ENCODE measurements at places on chromosomes 2 and 18. TPM values are rescaled to one million over a fixed set of nuclear protein-coding genes. Genes with fewer than 3 reads are reported as not detected.
A peak's percentile ranks its signal among the peaks of the same experiment; 100 is the strongest.

GRCh38 chr18:52670896-52671295 is 330.9 kb downstream of the DCC start:
- no peak for DNase-seq

DNA sequence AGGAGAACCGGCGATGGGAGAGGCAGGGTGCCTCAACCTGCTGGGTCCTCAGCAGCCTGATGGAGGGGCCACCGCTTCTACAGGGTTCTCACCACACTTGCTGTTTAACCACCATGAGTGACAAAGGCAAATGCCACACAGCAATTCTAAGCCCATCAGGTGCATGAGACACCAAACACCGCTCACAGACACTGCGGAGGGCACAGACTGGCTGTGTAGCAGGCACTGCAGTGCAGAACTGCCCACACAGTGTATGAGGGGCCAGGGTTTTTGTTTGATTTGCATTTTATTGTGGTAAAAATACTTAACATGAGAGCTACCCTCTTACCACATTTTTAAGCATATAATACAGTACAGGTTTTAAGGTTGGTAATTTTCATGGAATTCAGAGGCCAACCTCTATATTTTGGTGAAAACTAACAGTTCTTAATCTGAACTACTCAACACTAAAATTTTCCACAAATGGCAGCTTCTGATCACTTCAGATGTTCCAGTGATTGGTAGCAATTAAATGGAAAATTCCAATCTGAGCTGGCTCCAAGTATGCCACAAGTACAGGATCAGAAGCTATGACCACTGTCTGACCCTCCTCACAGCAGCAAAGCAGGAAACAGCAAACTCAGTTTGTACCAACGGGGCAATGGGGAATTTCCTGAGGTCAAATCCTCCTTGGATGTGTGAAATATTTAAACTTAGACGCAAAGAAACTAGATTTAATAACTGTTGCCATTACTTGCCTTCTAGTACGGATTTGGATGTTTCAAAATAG is 67.7 kb downstream of the FAM210A start:
- DNase-seq = no peak

GRCh38 chr2:226773291-226773690 is 26.3 kb downstream of the IRS1 start:
- DNase-seq = no peak

GRCh38 chr18:2482706-2483475 is 88.4 kb downstream of the METTL4 start:
- DNase-seq = no peak

GRCh38 chr2:164667566-164667965 is 46.3 kb upstream of the GRB14 start:
- DNase-seq = no peak

- peak; percentile 47 for DNase-seq
These were observed 8.2 kb downstream of the WDR54 start for GRCh38 chr2:74429487-74430451.

DNA sequence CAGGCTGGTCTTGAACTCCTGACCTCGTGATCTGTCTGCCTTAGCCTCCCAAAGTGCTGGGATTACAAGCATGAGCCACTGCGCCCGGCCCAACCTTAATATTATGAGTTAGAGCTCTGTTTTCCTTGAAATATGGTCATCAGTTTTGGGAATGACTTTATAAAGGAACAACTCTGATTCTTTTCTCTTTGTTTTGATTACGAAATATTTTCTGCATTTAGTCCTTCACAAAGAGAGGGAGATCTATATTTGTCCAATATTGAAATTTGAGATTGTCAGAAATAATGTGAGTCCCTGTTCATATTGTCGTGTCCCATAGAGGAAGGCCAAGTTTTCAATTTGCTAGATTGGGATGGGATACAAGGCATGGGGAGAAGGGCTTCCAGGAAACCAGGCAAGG is 3.1 kb downstream of the SMYD5 start:
- DNase-seq = no peak

- no peak for DNase-seq
These were observed 420.7 kb upstream of the SALL3 start for GRCh38 chr18:78558948-78559347.

DNA sequence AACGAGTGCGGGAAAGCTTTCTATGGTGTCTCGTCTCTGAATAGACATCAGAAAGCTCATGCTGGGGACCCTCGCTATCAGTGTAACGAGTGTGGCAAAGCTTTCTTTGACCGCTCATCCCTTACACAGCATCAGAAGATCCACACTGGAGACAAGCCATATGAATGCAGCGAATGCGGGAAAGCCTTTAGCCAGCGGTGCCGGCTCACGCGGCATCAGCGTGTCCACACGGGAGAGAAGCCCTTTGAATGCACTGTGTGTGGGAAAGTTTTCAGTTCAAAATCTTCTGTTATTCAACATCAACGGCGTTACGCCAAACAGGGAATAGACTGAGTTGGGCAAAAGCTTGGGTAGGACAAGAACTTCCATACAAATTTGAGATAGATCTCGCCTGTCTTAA is 16.2 kb downstream of the ZNF2 start:
- no peak for DNase-seq

DNA sequence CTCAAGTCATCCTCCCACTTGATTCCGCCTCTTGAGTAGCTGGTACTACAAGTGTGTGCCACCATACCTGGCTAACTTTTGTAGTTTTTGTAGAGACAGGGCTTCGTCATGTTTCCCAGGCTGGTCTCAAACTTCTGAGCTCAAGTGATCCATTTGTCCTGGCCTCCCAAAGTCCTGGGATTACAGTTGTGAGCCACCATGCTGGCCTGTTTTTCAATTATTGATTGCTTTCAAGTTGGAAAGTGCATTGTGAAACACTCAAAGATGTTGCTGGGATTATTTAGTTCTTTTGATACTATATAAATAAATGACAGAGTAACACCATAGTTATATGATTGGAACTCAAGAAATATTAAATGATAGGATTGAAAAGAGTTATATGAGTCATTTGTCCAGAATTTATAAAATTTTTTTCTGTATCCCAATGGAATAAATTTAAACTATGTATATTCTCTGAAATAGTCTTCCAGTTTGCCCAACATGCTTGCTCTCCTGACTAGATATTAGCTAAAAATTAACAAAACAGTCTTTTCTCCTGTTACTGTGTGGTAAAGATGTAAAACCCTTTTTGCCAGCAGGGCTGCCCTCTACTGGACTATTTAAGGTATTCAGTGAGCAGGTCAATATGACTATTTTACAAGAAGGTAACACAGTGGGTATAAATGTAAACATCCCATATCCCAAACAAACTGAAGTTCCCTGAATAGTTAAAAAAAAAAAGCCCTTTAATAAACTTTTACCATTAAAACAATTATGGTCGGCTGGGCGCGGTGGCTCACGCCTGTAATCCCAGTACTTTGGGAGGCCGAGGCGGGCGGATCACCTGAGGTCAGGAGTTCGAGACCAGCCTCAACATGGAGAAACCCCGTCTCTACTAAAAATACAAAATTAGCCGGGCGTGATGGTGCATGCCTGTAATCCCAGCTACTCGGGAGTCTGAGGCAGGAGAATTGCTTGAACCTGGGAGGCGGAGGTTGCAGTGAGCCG is 42.7 kb downstream of the ACSL3 start:
- DNase-seq = no peak

- DNase-seq = no peak
These were observed 14.4 kb upstream of the STAT4 start for GRCh38 chr2:191165176-191165643.

GRCh38 chr2:196718419-196719109 is 79.0 kb downstream of the CCDC150 start:
- no peak for DNase-seq

DNA sequence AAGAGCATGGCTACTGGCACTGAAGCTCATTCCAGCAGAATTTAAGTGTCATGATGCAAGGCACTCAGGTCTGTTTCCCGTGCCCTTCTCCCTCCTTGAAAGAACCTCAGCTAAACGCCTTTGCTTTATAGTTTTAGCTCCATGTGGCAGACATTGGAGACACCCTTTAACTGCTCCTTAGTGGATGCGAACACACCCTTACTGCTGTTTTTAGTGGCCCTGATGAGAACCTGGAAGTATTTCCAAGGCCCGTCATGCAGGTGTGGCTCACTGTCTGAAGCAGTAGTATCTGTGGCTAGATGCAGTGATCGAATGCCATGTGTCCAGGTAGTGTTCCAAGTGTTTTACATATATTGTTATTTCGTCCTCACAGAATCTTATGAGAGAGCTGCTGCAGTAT is 28.3 kb downstream of the KIF5C start:
- DNase-seq = no peak

DNA sequence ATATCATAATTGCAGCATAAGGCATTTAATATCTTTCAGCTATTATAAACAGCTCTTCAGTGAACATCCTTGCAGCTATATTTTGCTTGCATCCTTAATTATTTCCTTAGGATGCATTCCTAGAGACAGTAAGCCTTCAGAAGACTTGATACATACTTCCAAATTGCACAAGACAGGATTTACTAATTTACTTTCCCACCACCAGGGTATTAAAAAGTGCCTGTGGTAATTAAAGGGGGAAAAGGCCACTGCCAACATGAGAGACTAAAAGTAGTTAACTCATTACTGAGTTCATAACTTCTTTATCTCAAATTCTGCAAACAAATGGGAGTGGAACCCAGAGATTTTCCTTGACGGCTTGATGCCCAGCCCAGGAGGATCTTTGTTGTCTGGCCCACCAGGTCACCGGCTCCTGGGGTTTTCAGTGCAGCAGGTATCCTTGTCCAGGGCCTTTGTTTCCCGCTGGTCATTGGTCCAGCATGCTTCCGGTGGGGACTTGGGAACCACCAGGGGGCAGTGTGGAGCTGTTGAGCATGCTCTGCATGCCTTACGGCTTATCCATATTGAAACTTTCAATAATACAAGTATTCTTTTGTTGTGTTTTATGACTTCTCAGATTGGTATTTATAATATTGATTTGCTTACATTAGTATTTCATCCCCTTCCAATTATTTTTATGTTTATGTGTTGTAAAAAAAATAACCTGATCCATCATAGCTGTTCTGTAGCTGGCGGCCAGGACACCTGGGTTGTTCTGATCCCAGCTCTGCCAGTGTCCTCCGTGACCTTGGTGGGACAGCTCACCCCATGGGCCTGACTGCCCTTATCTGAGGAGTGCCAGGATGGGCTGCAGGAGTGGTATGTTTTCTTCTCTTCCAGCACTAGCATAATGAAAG is 61.4 kb downstream of the TGOLN2 start:
- DNase-seq = peak; percentile 85

- no peak for DNase-seq
These were observed 248.9 kb downstream of the PIEZO2 start for GRCh38 chr18:10900435-10900834.

DNA sequence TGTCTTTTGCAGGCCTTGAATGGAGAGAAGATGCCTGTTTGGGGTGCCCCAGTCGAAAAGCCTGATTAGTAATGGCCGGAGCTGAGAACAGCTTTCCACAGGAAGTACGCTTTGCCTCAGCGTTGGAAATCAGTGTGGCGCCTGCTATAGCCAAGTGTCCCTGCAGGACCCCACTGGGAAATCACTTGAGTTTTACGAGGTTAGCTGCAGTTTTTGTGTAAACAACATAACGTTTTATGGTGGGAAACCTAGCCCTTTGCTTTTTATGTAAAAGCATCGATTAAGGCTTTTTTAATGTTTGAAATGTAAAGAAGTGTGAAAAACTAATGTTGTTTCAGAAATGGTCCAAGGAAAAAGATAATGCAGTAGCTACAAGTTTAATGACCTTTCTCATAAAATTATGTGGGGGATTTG is 234.2 kb downstream of the TTC32 start:
- no peak for DNase-seq

- DNase-seq = no peak
These were observed 53.8 kb downstream of the EFEMP1 start for GRCh38 chr2:55869637-55870325.

- no peak for DNase-seq
These were observed 56.3 kb downstream of the POMC start for GRCh38 chr2:25112113-25112512.

SCLY gene
- 10.9 TPM for total RNA-seq

RIT2 gene
- not detected for total RNA-seq

KCNK3 gene
- total RNA-seq = 12.2 TPM

PLEKHB2 gene
- 39.6 TPM for total RNA-seq

TXNL4A gene
- total RNA-seq = 27.5 TPM

CLEC4F gene
- not detected for total RNA-seq

All from sigmoid colon (tissue), 7 donors.